ENCODE measurements at places on chromosomes 3 and 15.

DNA sequence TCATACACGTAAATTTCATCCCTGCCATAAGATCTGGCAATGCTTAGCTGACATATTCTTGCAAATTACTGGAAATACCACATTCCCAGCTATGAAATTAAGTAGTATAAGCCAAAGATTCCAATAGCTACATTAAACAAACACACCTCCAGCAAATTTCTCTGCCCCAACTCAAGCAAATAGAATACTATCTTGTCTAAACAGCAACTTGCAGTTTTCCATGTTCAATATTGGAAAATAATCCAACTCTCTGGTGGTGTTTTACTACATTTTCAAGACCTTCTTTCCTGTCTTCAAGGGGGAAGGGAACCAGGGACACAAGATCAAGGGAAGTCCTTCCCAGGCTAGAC, 268.7 kb downstream of the TBL1XR1 start:
- DNase-seq: no peak

GRCh38 chr15:88108991-88109390, 147.5 kb downstream of the NTRK3 start:
- no peak for DNase-seq

DNA sequence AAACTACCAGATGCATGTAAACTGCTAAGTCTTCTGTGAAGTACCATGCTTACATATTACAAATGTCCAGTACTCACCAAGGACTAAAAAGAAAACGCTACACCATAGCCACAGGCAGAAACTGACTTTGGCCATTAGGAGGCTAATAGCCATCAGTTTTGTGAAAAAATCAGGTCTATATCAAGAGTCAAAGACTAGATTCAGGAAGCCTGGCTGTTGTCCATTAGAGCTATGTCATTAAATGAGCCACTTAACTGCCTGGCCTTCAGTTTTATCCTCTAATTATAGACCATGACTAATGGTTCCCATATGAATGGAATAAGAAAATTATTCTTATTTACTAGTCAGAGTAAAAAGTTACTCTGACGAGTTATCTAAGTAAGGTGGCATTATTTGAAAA, 144.1 kb downstream of the VPS13C start:
- DNase-seq: no peak

- no peak for DNase-seq
These were observed 4.3 kb downstream of the SHF start for GRCh38 chr15:45183511-45183910.

- no peak for DNase-seq
These were observed 40.1 kb upstream of the NECTIN3 start for GRCh38 chr3:111031538-111031937.

DNA sequence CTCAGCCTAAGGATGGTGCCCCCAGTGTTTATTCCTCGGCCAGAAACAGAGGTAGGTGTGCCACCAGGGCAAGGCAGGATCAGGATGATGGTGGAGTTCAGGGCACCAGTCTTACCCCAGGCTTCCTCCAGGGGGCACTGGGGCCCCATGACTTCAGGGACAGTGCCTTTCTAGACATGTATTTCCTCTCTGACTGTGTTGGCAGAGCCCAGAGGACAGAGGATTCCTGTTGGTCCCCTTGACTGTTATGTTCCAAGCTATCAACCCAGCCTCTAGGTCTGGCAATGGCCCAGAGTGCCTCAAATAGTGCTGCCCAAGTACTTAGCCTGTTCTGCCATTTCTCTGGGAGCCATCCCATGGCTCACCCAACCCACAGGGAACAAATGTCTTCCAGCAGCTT, 2.8 kb downstream of the HEMK1 start:
- peak; percentile 73 for DNase-seq

DNA sequence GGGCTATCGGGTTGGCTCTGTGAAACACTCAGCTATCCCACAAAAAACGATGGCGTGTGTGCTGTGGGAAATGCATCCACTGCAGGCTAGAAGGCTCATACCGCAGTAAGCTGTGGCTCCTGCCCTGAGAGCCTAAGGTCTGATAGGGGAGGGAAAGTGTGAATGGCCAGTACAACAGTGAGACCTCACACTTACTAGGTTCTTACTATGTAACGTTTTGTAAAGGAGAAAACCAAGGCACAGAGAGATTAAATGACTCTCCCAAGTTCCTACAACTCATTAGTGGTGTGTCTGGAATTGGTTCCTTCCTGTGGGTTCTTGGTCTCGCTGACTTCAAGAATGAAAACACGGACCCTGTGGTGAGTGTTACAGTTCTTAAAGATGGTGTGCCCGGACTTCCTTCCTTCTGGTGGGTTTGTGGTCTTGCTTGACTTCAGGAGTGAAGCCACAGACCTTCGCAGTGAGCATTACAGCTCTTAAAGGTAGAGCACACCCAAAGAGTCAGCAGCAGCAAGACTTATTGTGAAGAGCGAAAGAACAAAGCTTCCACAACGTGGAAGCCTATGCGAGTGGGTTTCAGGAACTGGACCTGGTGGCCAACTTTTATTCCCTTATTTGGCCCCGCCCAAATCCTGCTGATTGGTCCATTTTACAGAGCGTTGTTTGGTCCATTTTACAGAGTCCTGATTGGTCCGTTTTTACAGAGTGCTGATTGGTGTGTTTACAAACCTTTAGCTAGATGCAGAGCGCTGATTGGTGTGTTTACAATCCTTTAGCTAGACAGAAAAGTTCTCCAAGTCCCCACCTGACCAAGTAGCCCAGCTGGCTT, 161.7 kb downstream of the POLR2M start:
- DNase-seq: no peak

GRCh38 chr15:71440489-71441110, 325.3 kb downstream of the THSD4 start:
- DNase-seq: no peak

DNA sequence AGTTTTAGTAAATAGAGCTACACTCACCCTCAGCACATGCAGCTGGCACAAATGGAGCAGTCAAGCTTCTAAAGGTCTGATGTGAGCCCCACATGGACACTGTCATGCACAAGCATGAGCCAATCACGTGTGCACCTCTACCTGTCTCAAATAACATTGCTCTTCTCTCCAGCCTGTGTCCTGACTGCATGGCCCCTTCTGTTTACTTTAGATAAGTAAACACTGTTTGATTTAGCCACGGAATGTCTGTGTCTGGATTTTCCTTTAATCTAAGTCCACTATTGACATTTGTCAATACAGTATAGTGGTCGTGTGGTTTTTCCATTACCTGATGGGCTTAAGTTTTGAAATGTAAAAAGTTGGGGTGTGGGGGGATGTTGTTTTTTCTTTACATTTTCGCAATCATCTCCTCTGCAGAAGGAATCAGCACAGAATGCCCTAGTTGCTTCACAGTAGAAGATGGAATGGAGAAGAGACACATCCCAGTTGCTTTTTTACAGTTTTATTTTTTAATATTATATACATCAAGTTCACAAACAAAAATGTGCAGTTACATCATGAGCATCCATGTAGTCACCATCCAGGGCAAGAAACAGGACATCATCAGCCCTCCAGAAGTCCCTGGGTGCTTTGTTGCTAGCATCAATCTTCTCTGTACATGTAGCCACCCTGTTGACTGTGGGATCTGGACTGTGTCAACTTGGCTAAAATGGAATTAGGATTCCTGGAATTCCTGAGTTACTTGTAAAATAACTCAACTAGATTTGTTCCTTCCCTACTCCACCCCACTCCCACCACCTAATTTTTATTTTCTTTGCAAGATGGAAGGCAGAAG, 146.1 kb downstream of the UACA start:
- DNase-seq: no peak

- no peak for DNase-seq
These were observed 25.5 kb downstream of the B3GNT5 start for GRCh38 chr3:183278479-183279088.

GRCh38 chr3:106423321-106424225, 554.8 kb upstream of the CBLB start:
- DNase-seq: no peak

- no peak for DNase-seq
These were observed 250.8 kb upstream of the THBS1 start for GRCh38 chr15:39330061-39330460.

DNA sequence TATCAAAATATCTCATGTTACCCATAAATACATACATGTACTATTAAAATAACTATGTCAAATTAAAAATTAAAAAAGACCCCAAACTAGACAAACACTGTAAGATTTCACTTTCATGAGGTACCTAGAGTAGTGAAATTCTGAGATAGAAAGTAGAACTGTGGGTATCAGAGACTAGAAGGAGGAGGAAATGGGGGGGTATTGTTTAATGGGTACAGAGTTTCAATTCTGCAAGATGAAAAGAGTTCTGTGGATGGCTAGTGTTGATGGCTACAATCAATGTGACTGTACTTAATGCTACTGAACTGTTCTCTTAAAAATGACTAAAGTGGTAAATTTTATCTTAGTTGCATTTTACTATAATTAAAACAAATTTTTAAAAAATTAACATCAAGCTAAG, 36.6 kb downstream of the RFX7 start:
- DNase-seq: no peak

DNA sequence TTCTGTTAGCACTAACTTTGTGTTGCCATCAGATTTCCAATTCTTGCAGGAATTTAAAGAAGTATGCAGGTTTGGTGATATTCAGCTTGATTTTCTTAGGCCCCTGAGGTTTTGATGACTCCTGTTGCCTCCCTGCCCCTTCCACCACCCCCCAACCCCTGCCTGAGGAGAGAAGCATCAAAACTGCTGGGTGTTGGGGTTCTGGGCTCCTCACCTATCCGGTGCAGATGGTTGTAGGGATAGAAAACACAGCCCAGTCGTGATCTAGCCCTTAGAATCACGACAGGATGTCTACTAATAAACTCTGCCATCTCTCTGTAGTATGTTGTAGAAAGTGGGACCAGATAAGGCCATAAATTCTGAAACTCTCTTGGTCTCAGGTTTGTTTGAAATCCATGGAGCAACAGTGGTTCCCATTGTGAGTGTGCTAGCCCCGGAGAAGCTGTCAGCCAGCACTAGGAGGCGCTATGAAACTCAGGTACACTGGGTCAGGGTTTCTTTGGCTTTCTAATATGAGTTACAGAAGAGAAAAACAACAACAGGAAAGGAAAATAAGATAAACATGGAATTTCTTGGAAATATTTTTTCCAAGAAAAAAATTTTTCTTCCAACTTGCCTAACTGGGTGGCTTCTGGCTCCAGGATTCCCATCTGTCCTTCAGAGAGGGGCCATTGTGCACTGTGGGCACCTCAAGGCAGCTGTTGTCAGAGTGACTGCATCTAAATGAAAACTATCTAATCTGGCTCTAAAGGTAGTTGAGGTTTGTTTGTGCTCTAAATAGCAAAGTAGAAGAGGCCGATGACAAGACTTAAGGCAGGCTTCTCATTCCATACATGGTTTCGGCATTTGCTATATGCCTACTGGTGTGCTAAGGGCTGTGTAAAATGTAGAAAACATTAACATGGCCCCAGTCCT, 8.7 kb downstream of the SRP14 start:
- no peak for DNase-seq

DNA sequence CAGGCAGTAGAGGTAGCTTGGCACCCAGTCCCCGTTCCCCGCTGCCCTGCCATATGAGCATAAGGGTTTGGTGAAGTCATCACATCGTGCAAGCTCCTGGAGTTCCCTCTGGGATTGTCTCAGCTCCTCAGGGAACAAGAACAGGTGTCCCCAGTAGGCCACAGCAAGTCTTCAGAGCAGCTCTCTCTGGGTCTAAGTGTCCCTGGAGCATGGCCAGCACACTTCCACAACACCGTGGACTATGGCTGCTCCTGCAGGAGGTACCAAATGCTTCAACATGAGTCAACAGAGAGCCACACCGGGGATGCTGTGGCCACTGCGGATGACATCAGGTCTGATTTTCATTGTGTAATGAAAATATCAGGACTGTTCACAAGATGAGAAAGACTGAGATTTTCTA, 23.1 kb downstream of the ABHD6 start:
- no peak for DNase-seq

- no peak for DNase-seq
These were observed 13.8 kb upstream of the ATP2B2 start for GRCh38 chr3:10519236-10519635.

GRCh38 chr15:57532731-57533447, 58.8 kb upstream of the MYZAP start:
- no peak for DNase-seq

GRCh38 chr15:80582816-80583423, 112.2 kb upstream of the ABHD17C start:
- DNase-seq: no peak

- DNase-seq: no peak
These were observed 3.8 kb upstream of the TIMMDC1 start for GRCh38 chr3:119494597-119494996.

DNA sequence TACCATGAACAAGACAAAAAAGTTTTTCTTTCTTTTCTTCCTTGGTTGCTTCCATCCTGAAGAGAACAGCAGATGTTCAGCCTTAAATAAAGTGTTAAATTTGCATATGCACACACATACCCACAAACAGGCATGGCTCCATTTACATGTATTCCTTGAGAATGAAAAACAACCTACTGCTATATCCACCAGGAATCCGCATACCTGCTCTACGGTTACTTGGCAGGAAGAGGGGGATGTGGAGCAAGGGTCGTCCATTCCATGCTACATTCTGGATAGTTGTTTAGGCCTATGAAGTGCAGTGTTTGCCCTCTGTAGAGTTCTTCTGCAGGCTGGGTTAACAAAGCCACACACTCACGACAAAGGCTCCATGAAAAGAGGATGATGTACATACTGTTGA, 322.8 kb downstream of the KCNH8 start:
- no peak for DNase-seq

DNA sequence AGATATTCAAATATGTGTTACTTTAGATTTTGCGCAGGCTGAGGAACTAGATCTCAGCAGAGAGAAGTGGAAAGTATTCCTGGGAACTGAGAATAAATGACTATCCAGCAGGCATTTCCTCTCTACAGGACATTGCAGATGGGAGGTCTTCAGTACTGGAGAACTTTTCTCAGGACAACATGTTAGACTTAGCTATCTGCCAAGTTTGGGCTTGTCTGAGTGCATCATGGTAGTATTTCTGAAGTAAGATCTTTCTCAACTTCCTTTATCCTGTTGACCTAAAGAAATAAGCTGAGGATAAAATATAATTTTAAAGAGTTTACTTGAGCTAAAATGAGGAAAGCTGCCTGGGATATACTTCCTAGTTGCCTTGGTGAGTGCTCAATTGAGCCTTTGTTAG, 167.9 kb upstream of the BCHE start:
- no peak for DNase-seq

DNA sequence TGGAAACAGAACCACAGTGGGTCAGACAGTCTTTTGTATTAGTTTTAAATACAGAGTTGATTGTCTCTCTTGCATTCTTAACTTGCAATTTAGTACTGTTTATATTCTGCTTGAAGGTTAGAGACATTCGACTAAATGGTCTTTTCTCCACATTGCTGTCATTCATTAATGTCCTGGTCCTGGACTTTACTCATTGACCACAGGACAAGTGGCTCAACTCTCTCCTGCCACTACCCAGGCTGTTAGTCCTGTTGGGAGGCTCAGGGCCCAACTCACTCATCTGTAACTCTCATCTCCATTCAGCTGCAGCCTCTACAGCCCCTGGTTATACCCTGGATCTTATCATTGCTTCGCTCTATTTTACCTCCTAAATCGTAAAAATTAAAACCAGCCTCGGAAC, 427.4 kb downstream of the LPP start:
- DNase-seq: no peak

GRCh38 chr3:30084316-30084715, 522.1 kb upstream of the TGFBR2 start:
- no peak for DNase-seq

Data from activated CD4-positive, alpha-beta T cell treated with anti-CD3 and anti-CD28 coated beads for 1 hour (primary cell).